ENCODE measurements at places on chromosomes 12 and 14. TPM values are rescaled to one million over a fixed set of nuclear protein-coding genes. Genes with fewer than 3 reads are reported as not detected.

GRCh38 chr12:122958198-122958888 is 7.9 kb downstream of the ABCB9 start:
- no peaks in the 10 kb centered on the region for H3K36me3 ChIP-seq
- H3K4me1 ChIP-seq: peaks cover 3% of the 10 kb centered on the region
- no peaks in the 10 kb centered on the region for H3K27me3 ChIP-seq
- H3K4me3 ChIP-seq: no peak overlapping the region

GRCh38 chr14:55005071-55005470 is 21.8 kb downstream of the WDHD1 start:
- no peaks in the 10 kb centered on the region for H3K36me3 ChIP-seq
- no peak overlapping the region for H3K27ac ChIP-seq
- no peak for DNase-seq
- H3K4me3 ChIP-seq: no peak overlapping the region

DNA sequence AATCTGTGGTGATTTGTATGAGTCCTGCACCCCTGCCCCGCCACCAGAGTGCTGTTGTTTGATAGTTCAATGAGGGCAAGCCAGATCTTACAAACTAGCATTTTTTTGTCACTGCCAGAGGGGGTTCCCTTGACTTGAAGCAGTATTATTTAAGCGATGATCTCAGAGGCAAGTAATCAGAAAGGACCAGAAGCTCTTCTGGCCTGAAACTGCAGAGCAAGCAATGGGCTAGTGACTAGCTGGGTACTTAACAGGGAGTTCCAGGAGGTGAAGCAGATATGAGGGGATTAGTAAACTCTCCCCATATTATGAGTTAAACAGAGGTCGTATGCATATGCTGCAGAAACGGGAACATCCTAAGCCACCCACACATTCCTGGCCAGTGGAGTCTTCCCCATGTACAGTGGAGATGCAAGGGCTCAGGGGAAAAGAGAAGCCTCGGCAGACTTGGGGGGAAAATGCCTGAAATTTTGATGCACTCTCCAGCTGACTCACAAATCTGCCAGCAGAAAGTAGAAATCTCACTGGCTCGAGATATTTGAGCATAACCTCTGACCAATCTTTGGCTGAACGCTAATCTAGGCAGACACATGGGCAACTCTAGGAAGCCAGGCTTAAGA is 8.3 kb upstream of the CRACR2A start:
- no peak overlapping the region for H3K4me3 ChIP-seq
- H3K4me1 ChIP-seq: no peaks in the 10 kb centered on the region
- no peaks in the 10 kb centered on the region for H3K36me3 ChIP-seq
- H3K27me3 ChIP-seq: no peaks in the 10 kb centered on the region
- no peak for DNase-seq

DNA sequence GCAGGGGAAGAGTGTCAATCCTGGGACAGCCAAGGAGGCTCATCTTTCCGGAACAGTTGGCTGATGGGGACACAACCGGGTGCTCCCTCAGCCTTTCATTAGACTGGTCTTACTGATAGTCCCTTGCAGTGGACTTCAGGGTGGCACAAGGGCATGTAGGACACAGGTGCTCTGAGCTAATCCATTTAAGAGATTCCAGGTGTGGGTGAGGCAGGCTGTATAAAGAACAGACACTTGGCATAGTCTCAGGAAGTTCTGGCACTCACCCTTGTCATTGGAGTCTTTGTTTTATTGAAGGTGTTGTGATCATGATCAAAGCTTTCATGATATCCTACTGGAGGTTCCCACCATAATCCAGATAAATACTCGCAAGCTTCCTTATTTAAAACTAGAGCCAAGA is 341.6 kb downstream of the EMP1 start:
- no peak overlapping the region for H3K27ac ChIP-seq
- DNase-seq: no peak
- no peak overlapping the region for H3K4me3 ChIP-seq
- no peaks in the 10 kb centered on the region for H3K4me1 ChIP-seq
- no peaks in the 10 kb centered on the region for H3K36me3 ChIP-seq
- H3K27me3 ChIP-seq: no peaks in the 10 kb centered on the region

GRCh38 chr12:100267603-100268281 is 765 bp downstream of the SCYL2 start:
- peaks cover 40% of the 10 kb centered on the region for H3K4me1 ChIP-seq
- DNase-seq: no peak
- H3K27me3 ChIP-seq: no peaks in the 10 kb centered on the region
- peak overlapping the region; percentile 90 for H3K4me3 ChIP-seq
- H3K36me3 ChIP-seq: no peaks in the 10 kb centered on the region
- H3K27ac ChIP-seq: peak overlapping the region; percentile 97

The INSM2 gene
- not detected for total RNA-seq

DNA sequence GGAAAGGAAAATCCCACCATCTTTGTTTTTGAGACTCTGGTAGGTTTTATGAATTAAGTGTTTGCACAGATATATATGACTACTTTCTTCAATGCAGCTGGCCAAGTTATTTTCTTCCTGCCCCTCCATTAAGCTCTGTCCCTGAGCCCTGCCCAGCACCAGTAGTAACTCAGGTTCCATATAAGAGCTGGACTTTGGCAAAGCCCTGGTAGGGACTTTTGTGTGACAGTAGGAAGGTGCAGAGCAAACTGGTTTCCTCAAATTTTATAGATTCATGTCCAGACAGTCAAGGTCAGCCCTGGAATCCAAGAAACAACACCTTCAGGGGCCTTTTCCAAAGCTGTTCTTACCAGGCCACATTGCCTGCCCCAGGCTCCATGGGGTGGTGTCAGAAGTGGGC is 47.3 kb downstream of the SSPN start:
- DNase-seq: no peak
- no peak overlapping the region for H3K4me3 ChIP-seq
- H3K27me3 ChIP-seq: no peaks in the 10 kb centered on the region
- H3K4me1 ChIP-seq: no peaks in the 10 kb centered on the region
- H3K27ac ChIP-seq: no peak overlapping the region
- no peaks in the 10 kb centered on the region for H3K36me3 ChIP-seq

GRCh38 chr12:128991716-128992115 is 138.4 kb downstream of the GLT1D1 start:
- DNase-seq: no peak
- H3K27me3 ChIP-seq: no peaks in the 10 kb centered on the region
- H3K4me3 ChIP-seq: no peak overlapping the region
- H3K4me1 ChIP-seq: no peaks in the 10 kb centered on the region
- no peaks in the 10 kb centered on the region for H3K36me3 ChIP-seq

DNA sequence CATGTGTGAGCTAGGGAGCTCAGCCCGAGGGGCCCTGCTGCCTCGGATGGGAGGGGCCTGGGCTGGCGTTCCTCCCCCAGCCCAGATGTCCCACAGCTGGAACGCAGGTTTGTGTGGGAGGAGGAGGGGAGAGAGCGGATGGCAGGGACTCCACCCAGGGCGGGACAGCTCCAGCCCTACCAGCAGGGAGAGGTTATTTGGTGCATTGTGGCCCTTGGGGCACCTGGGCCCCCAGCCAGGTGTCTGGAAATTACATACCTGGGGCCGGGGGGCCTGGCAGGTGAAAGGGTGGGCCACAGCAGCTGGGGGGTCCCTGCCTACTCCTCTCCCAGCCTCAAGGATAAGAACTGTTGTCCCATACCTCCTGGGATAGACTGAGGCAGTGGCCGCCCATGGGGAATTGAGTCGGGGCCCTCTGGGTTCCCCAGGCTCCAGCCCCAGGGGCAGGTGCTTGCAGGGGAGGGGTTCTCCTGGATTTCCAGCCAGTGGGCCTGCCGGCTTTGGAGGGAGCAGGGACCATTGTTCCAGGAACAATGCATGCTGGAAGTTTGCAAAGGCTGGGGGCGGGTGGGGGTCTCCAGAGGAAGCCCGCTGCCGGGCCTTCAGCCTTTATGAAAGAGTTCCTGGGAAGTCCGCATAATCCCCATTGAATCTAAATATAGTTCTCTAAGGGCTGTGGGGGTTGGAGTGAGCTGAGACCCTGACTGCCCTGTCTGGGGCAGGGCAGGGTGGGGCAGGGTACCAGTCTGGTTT is 1.2 kb downstream of the KIF26A start:
- H3K27ac ChIP-seq: no peak overlapping the region
- H3K4me1 ChIP-seq: peaks cover 30% of the 10 kb centered on the region
- H3K36me3 ChIP-seq: no peaks in the 10 kb centered on the region
- H3K27me3 ChIP-seq: peaks cover 57% of the 10 kb centered on the region
- H3K4me3 ChIP-seq: peak overlapping the region; percentile 55

DNA sequence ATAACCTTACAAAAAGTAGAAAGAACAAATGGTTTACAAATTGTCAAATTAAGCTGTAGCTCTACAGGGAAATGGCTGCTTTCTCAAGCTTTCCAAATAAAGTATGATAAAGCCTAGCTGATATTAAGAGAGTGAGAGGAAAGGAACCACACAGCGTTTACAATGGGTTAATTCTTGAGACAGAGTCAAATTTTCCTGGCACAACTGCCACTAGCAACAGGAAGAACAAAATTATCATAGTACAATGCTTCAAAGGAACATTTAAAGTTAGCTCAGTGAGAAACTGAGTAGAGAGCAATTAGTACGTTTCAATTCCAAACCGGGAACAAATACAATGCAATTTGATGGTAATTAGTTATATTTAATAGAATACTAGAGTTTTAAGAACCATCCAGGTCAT is 116.0 kb downstream of the PPP1R12A start:
- no peak overlapping the region for H3K4me3 ChIP-seq
- H3K27ac ChIP-seq: peak overlapping the region; percentile 58
- H3K27me3 ChIP-seq: no peaks in the 10 kb centered on the region
- H3K36me3 ChIP-seq: peaks cover 22% of the 10 kb centered on the region
- H3K4me1 ChIP-seq: peaks cover 7% of the 10 kb centered on the region

Measured in upper lobe of right lung (tissue), 1 donor.